ENCODE measurements at places on chromosomes 1 and 21. TPM values are rescaled to one million over a fixed set of nuclear protein-coding genes. Genes with fewer than 3 reads are reported as not detected.

DNA sequence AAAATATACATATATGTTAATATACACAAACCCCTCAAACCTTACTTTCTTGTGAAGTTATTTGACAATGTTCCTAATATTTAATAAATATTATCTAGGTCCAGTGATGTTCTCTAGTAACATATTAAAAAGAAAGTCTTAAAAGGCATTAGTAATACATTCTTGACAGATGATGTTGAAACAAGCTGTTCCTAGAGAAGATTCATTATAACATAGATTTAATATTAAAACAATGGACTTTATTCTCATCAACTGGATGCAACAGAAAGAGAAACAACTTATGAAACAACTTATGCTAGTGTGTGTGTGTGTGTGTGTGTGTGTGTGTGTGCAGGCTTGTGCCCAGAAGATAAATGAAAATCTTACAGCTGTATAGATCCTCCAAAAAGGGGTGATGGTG lies 68.5 kb upstream of the PLXNA2 start:
- no peak for DNase-seq

- DNase-seq, result no peak
Observed at GRCh38 chr1:11453742-11454491, 25.0 kb upstream of the DISP3 start.

GRCh38 chr1:6454856-6455751 lies 10.9 kb downstream of the TNFRSF25 start:
- no peak for DNase-seq

The PCAT6 gene
- 0.24 TPM for total RNA-seq

The NEXN gene
- 9.0 TPM for total RNA-seq

The HCRTR1 gene
- total RNA-seq, result not detected

The CSF3R gene
- not detected for total RNA-seq

The C1orf116 gene
- total RNA-seq, result not detected

The SH2D2A gene
- total RNA-seq, result 0.30 TPM

All from SJCRH30 (cell line).